ENCODE measurements at places on chromosomes 7 and 10.
A peak's percentile ranks its signal among the peaks of the same experiment; 100 is the strongest.

DNA sequence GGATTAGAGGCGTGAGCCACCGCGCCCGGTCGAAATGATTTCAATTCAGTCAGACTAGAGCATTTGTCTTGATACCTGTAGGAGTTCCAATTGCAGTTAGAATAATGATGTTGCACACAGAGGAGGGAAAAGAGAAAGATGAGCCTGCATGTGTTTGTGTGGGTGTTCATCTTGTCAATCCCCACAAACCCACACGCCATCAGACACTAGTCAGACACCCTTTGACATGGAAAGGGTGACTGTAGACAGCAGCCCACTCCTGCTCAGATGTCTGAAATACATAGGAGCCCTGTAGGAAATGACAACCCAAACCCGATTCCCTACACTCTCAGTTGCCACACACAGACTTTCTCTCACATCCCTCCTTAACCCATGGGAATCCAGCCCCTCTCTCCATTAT lies 92.0 kb downstream of the ABLIM1 start:
- no peak for DNase-seq

GRCh38 chr7:27420702-27421101 lies 178.1 kb downstream of the EVX1 start:
- DNase-seq = no peak

DNA sequence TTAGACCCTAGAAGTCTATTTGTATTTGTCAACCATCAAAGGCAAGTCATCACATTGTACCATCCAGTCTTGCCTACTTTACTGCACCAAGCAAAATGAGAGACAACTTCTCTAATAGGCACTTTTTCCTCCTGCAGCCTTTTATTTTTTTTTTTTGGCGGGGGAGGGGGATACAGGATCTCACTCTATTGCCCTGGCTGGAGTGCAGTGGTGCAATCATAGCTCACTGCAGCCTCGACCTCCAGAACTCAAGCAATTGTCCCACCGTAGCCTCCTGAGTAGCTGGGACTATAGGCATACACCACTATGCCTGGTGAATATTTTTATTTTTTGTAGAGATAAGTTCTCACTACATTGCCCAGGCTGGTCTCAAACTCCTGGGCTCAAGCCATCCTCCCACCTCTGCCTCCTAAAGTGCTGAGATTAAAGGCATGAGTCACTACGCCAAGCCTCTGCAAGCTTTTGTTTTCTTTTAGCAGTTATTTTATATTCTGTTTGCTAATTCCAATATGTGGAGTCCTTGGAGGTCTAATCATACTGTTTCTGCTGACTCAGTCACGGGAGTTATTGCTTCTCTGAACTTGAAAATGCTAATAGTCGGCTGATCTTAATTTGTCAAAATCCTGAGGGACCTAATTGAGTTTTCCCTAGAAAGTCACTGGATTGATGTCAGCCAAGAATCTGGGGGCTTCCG lies 14.2 kb downstream of the KPNA7 start:
- peak; percentile 75 for DNase-seq

- peak; percentile 18 for DNase-seq
Observed at GRCh38 chr10:80945264-80945880, 407.7 kb downstream of the SH2D4B start.

- DNase-seq = no peak
Observed at GRCh38 chr7:1632916-1633785, 36.9 kb upstream of the ELFN1 start.

- no peak for DNase-seq
Observed at GRCh38 chr7:140041659-140042385, 20.9 kb downstream of the PARP12 start.

GRCh38 chr7:30047124-30047523 lies 18.9 kb downstream of the PLEKHA8 start:
- no peak for DNase-seq
